SJSA1 (cell line): ENCODE measurements at places on chromosomes 2 and 18. TPM values are rescaled to one million over a fixed set of nuclear protein-coding genes. Genes with fewer than 3 reads are reported as not detected.

DNA sequence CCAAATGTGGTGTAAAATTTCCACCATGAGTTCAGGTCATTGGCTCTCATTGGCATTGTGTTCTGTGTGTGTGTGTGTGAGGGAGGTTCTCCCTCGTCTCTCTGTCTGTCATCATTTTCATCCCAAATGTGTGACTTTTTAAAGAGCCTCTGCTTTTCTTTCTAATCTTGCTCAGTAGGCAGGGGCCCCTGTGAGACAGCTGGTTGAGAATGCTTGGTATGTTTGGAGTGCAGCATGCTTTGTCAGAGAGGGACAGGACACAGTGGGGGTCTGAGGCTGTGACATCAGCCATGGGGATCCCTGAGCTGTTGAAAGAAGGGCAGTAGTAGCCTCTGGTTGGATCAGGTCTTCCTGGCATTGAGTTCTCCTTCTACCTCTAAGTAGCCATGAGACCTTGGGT is 10.6 kb downstream of the PTPRM start:
- peak; percentile 91 for DNase-seq

DNA sequence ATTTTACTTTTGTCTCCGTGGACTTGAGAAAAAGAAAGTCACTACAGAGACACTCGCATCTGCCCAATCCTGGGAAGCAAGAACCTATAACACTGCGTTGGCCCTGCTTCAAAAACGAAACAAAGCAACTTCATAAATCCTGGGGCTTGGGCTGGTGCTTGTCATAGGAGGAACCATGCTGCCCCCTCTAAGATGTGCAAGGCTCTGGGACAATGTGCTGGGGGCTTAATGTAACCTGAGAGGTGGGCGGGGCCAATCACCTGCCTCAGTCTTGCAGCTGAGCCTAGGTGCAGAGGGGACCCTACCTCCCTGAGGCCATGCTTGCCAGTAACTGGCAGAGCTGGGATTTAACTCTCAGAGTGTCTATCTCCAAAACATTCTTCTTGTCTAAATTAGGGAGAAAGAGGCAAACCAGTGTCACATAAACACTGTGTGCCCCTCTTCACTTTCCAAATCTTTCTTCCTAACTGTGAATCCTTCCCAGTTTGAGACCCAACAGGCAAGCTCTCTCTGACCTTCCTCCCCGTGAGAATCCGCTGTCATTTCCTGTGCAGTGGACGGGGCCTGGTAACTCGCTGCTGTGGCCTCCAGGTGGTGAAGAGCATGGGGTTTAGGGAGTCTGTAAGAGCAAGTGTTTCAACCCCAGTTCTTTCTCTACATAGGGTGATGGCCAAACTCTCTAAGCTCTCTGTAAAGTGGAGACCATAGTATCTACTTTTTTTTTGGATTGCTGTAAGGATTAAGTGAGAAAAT is 115.1 kb downstream of the ACKR3 start:
- DNase-seq, result no peak

GRCh38 chr2:24969784-24970183 is 2.0 kb downstream of the DNAJC27 start:
- DNase-seq, result no peak

- DNase-seq, result no peak
These were observed 510 bp downstream of the RNF149 start for GRCh38 chr2:101307950-101308431.

GRCh38 chr18:36558234-36558633 is 260.7 kb downstream of the FHOD3 start:
- DNase-seq, result no peak

DNA sequence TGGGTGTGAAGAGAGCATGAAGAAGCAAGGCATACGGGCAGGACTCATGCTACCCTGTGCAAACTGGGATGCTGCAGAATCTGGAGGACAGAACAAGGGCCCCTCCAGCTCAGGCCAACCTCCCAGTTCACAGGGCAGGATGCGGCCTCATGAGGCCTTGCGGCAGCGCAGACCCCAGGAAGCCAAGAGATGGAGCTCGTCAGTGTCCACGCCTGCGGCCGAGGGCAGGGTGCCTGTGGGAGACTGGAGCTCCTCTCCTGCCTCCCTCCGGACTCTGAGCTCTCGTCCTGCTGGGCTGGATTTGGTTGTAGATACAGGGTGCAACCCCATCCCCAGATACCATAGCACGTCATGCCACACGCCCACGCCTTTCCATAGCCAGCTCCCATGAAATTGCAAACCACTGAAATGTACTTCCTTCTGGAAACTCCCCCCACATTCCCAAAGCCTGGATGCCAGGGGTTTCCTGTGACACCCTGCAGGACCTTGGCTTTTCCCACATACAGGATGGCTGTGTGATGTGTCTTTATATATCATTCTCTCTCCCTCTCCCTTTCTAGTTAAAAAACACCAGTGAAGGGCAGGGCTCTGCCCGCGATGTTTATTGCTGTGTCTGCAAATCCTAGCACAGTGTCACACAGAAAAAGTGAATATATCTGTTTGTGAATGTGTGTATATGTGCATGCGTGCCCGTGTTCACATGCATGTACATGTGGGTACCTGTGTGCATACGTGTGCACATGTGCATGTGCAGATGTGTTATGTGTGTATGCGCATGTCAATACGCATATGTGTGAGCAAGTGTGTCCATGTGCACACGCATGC is 12.3 kb upstream of the SNTG2 start:
- peak; percentile 80 for DNase-seq

GRCh38 chr2:177245010-177245422 is 19.5 kb downstream of the NFE2L2 start:
- peak; percentile 97 for DNase-seq

DNA sequence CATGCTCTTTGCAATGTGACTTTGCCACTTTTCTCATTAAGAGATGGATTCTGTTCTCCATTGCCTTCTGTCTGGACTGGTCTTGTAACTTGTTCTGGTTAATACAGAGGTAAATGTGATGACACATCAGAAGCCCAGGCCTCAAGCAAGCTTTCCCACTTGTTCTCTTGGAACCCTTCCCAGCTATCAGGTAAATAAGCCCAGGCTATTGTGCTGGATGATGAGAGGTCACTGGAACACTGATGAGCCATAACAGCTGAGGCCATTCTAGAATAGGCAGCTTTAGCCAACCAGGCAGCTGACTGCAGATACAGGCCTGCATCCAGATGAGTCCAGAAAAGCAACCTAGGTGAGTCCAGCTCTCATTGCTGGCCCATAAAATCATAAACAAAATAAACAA is 1007.0 kb upstream of the ACVR2A start:
- no peak for DNase-seq

DNA sequence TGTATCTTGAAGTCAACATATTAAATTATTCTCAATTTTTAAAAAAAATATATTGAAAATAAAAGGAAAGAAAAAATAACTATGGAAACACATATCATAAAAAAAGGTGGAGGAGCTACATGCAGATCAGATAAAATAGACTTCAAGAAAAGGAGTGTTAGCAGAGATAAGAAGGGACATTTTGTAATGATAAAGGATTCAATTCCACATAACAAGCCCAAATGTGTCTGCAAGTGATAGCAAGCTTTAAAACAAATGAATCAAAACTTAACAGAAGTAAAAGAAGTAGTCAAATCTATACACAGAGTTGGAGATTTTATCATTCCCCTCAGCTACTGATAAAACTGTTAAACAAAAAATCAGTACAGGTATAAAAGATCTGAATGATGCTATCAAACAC is 74.9 kb downstream of the TTC32 start:
- no peak for DNase-seq

GRCh38 chr2:234458466-234458865 is 38.4 kb downstream of the ARL4C start:
- DNase-seq, result no peak

DNA sequence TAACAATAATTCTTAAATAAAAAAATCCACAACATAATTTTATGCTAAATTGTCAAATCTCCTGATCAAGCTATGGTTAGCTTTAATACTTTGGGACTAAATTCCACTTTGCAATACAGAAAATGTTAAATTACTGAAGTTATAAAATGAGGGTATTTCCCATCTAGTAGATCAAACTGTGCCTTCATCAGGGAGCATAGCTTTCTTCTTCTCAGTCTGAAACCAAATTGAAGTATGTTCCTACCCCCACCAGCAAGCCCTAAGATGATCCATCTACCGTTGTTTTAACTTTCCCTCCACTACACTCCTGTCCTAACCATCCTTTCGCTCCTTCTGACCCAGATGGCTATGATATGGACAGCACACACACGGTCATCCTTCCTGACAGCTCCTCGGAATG is 24.4 kb upstream of the STK17B start:
- no peak for DNase-seq

- no peak for DNase-seq
These were observed 55.9 kb downstream of the ACVR1C start for GRCh38 chr2:157572725-157573124.

Gene SYT4
- not detected in 2 replicates for total RNA-seq

Gene TTC27
- 23.7 and 24.2 TPM in 2 replicates for total RNA-seq

Gene FABP1
- not detected in 2 replicates for total RNA-seq

Gene HOXD10
- not detected in 2 replicates for total RNA-seq

Gene PPP1CB
- total RNA-seq, result 206 and 247 TPM in 2 replicates
